Colonic mucosa (tissue), 4 donors: ENCODE measurements at places on chromosomes 2 and 18. TPM values are rescaled to one million over a fixed set of nuclear protein-coding genes. Genes with fewer than 3 reads are reported as not detected.

Gene CDH2
- 0.84 TPM for total RNA-seq

Gene CHRNA1
- total RNA-seq: 2.7 TPM

Gene ADGRF3
- total RNA-seq: 0.20 TPM

Gene DES
- total RNA-seq: 24.0 TPM

Gene SERPINB11
- not detected for total RNA-seq

Gene GALNT3
- 117 TPM for total RNA-seq

Gene SLC4A3
- 0.72 TPM for total RNA-seq

Gene ITPRIPL1
- total RNA-seq: 0.44 TPM

Gene CNTNAP5
- total RNA-seq: not detected

Gene CD226
- 1.1 TPM for total RNA-seq

DNA sequence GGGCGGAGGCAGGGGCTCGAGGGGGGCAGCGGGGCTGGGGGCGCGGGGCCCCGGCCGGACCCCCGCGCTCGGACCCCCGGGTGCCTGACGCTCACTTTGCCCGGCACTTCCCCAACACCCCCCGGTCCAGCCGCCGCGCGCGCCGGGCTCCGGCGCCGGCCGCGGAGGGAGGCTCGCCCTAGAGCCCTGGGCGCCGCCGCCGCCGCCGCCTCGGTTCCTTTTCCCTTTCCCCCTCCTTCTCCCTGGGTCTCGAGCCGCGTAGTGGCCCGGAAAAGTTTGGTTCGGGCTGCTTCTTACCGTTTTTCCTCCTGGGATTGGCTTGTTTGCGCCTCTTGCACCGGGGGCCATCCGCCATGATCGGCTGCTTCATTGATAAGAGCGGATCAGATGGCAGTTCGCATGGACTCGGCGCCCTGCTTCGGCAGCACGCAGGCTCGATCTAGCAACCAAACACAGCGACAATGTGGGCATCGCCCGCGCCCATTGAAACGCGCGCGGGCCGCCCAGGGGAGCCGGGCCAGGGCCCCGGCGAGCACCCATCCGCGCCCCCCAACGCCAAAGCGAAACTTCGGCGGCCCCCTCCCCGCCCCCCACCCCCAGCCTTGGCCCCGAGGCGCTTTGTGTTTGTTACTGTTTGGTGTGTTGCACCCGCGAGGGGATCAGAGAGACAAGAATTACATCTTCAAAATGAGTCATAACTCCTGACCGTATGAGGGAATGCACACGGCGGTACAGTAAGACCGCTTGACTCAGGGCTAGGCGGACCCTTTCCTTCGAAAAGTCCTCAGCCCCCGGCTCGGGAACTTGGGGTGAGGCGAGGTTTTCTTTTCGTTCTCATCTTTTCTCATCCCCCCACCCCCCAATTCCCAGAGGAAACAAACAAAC is 2.7 kb downstream of the ZEB2 start:
- H3K36me3 ChIP-seq: no peaks in the 10 kb centered on the region
- peak overlapping the region; percentile 72 for H3K27ac ChIP-seq
- H3K4me3 ChIP-seq: peak overlapping the region; percentile 52
- no peaks in the 10 kb centered on the region for H3K4me1 ChIP-seq
- no peak for DNase-seq
- peaks cover 26% of the 10 kb centered on the region for H3K27me3 ChIP-seq

- no peaks in the 10 kb centered on the region for H3K27me3 ChIP-seq
- no peak overlapping the region for H3K4me3 ChIP-seq
- peak; percentile 10 for DNase-seq
These were observed 62.6 kb downstream of the C18orf63 start for GRCh38 chr18:74378179-74378682.

- H3K36me3 ChIP-seq: no peaks in the 10 kb centered on the region
- H3K27me3 ChIP-seq: no peaks in the 10 kb centered on the region
- H3K4me1 ChIP-seq: no peaks in the 10 kb centered on the region
These were observed 47.0 kb downstream of the NPPC start for GRCh38 chr2:231879216-231879615.

DNA sequence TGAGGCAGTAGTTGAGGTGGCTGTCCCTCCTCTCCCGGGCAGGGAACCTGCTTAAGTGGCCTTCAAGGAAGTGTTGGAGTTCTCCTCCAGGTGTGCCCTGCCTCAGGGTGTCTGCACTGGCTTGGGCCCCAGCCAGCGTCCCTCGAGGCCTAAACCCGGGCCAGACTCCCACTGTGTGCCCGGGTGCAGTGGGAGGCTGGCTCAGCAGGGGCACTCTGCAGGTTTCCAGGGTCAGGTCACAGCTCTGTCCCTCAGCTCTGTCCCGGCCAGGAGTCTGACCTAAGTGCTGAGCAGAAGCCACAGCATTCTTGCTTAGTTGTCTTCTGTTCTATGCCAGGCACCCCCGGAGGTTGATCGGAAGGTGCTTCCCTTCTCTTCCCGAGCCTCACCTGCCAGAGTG is 69.0 kb upstream of the OTOS start:
- no peak for DNase-seq
- H3K4me3 ChIP-seq: no peak overlapping the region
- no peaks in the 10 kb centered on the region for H3K36me3 ChIP-seq
- no peaks in the 10 kb centered on the region for H3K4me1 ChIP-seq

DNA sequence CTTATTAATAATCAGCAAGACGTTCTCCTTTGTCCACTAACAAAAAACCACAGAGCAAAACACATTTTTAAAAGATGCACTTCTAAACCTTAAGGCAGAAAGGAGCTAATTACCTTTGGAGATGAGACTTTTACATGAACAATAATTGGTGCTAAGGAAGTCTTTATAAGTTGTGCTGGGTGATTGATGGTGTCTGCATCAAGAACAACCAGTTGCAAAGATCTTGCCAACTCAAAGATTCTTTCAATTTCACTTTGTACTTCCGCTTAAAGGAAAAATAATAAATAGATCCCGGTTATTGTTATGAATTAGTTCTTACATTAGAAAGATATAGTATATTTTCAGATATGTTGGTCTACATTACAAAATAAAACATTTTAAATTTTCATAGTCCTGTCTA is 26.9 kb upstream of the ARL5A start:
- H3K27ac ChIP-seq: no peak overlapping the region
- H3K27me3 ChIP-seq: no peaks in the 10 kb centered on the region
- no peak for DNase-seq
- H3K4me3 ChIP-seq: no peak overlapping the region
- H3K36me3 ChIP-seq: no peaks in the 10 kb centered on the region

- H3K4me3 ChIP-seq: no peak overlapping the region
- no peaks in the 10 kb centered on the region for H3K27me3 ChIP-seq
- no peaks in the 10 kb centered on the region for H3K36me3 ChIP-seq
- peaks cover 4% of the 10 kb centered on the region for H3K4me1 ChIP-seq
These were observed 133.7 kb downstream of the ALPK2 start for GRCh38 chr18:58495207-58495606.

DNA sequence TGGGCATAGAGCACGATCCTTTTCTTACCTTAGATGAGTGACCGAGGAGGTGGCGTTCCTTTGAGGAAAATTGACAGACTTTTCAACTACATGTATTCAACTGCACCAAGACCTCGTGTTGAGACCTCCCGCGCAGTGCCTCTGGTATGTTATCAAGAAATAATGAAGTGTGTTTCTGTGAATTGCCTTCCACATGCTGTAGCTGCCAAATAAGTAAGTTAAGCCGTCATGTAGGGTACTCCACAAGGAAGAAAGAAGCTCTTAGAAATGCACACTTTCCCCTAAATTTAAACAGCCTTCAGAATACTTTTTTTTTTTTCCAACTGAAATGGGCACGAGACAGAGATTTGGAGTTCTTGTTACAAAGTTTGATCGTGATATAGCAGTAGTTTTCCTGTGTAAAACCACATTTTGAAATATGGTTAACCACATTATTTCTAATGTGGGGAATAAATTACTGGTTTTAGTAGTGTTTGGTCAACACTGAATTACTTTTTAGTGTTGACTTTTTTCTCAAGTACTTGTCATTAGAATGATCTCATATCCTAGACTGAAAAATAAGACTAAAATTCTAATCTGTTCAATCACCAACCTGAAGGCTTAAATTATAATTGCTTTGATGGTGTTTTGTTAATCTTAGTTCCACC is 30.5 kb downstream of the PDK1 start:
- no peak overlapping the region for H3K4me3 ChIP-seq
- peaks cover 6% of the 10 kb centered on the region for H3K36me3 ChIP-seq
- H3K27me3 ChIP-seq: no peaks in the 10 kb centered on the region
- DNase-seq: no peak
- H3K4me1 ChIP-seq: no peaks in the 10 kb centered on the region
- no peak overlapping the region for H3K27ac ChIP-seq

GRCh38 chr2:138066139-138066806 is 102.0 kb downstream of the HNMT start:
- no peaks in the 10 kb centered on the region for H3K4me1 ChIP-seq
- no peaks in the 10 kb centered on the region for H3K27me3 ChIP-seq
- no peaks in the 10 kb centered on the region for H3K36me3 ChIP-seq
- H3K4me3 ChIP-seq: no peak overlapping the region
- H3K27ac ChIP-seq: no peak overlapping the region
- no peak for DNase-seq

DNA sequence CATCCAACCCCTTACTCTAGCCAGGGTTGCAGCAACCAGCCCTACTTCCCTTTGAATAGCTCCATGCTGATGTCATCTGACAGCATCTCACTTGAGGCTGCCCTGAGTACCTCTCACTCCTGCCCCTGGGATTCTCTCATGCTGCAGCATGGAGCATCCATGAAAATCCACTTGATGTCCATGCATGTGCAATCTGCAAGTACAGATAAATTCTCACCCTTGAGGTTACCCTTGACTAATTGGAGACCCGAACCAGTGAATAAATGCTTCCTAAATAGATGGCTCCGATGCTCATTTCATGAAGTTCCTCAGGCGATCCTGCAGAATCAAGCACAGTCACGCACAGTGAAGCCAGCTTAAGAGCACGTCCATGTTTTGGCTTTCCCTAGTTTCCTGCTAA is 298.3 kb downstream of the RBM43 start:
- no peak overlapping the region for H3K27ac ChIP-seq
- H3K27me3 ChIP-seq: no peaks in the 10 kb centered on the region
- no peak overlapping the region for H3K4me3 ChIP-seq
- H3K4me1 ChIP-seq: no peaks in the 10 kb centered on the region

- H3K27me3 ChIP-seq: no peaks in the 10 kb centered on the region
- no peak for DNase-seq
- H3K27ac ChIP-seq: no peak overlapping the region
- H3K36me3 ChIP-seq: no peaks in the 10 kb centered on the region
- no peaks in the 10 kb centered on the region for H3K4me1 ChIP-seq
These were observed 74.0 kb downstream of the UNC80 start for GRCh38 chr2:209845666-209846065.

DNA sequence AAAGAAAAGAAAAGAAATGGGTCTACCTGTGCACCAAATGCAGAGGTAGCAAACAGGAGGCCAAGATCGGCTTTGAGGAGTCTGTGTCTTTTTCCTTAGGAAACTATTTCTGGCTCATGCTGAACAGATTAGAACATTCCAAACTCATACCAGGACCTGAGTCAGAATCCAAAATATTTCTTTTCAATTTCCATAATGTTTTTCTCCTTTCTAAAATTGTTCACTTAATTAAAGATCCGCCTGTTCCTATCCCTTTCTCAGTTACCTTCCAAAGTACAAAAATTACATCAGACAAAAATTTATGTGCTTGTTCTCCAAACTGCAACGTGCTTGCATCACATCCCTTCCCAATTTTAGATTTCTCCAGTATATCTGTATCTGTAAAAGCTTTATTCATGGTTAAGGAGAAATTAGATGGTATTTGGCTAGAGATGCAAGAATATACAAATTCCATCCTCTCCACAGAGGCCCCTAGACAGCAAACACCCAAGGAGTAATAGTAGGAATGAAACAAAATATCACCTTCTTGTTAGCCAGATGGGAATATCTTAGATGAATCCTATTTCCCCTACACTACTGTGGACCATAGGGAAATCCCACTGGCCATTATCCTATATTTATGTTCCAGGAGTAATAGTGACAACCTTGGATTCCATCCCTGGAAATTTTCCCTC is 130.6 kb downstream of the LNPK start:
- no peak overlapping the region for H3K27ac ChIP-seq
- no peaks in the 10 kb centered on the region for H3K27me3 ChIP-seq
- H3K4me1 ChIP-seq: no peaks in the 10 kb centered on the region
- H3K36me3 ChIP-seq: no peaks in the 10 kb centered on the region
- DNase-seq: no peak
- H3K4me3 ChIP-seq: no peak overlapping the region

GRCh38 chr2:33222309-33222708 is 254.1 kb upstream of the RASGRP3 start:
- H3K4me1 ChIP-seq: no peaks in the 10 kb centered on the region
- H3K4me3 ChIP-seq: no peak overlapping the region
- DNase-seq: no peak
- no peak overlapping the region for H3K27ac ChIP-seq

GRCh38 chr2:106028192-106028591 is 165.9 kb downstream of the UXS1 start:
- H3K4me1 ChIP-seq: peaks cover 3% of the 10 kb centered on the region
- no peaks in the 10 kb centered on the region for H3K27me3 ChIP-seq
- no peak overlapping the region for H3K27ac ChIP-seq
- no peaks in the 10 kb centered on the region for H3K36me3 ChIP-seq
- peak; percentile 44 for DNase-seq
- H3K4me3 ChIP-seq: no peak overlapping the region

GRCh38 chr2:195044801-195045200 is 612.2 kb upstream of the SLC39A10 start:
- no peaks in the 10 kb centered on the region for H3K4me1 ChIP-seq
- DNase-seq: no peak
- H3K4me3 ChIP-seq: no peak overlapping the region

DNA sequence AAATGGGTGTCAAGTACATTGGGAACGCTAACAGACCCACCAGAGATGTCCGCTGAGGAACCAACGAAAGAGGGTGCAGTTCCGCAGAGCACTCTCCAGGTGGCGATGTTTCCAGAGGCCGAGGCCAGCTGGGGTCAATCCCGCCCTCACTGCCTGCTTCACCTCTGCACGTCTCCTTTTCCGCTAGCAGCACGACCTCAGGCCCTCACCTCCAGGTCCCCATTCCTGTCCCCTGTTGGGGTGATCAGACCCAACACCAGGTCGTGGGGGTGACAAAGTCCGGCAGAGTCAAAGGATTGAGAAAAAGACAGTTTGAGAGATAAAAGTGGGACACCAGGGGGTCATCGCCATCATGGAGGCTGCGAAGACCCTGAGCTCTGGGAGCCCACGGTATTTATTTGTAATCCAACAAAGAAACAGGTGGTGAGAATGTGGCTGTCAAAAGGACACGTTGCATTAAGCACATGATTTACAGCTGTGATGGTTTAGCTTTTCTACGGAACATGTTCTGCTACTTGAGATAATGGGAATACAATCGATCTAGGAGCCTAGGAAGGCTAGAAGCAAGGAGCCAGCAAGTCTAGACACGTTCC is 27.3 kb downstream of the ZAP70 start:
- no peaks in the 10 kb centered on the region for H3K4me1 ChIP-seq
- H3K4me3 ChIP-seq: no peak overlapping the region
- no peaks in the 10 kb centered on the region for H3K27me3 ChIP-seq
- no peak overlapping the region for H3K27ac ChIP-seq
